ENCODE measurements at places on chromosomes 12 and 14.

DNA sequence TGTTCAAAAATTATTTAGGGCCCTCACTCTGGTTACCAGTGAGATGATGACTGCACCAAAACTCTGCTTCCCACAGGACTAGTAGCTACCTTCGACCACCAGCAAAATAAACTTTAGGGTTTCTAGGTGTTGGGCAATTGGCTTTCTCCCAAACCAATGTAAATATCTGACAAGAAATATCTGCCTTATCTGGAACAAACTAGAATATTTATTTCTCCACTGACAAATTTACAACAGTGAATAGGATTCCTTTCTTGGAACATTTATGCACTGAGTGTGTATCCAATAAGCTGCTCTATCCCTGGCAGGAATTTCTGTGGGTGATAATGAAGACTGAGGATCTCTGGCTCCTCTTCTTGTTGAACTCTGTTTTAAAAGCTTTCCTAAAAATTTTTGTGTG is 148.6 kb downstream of the SLC6A15 start:
- DNase-seq, result no peak

- DNase-seq, result no peak
Observed at GRCh38 chr12:42794806-42795205, 205.3 kb upstream of the PRICKLE1 start.

GRCh38 chr14:22370084-22370847 is 218.8 kb downstream of the DAD1 start:
- DNase-seq, result no peak

- DNase-seq, result peak; percentile 57
Observed at GRCh38 chr12:131132118-131132892, 178.6 kb downstream of the ADGRD1 start.

GRCh38 chr12:100567945-100568344 is 5.5 kb upstream of the GAS2L3 start:
- DNase-seq, result no peak

DNA sequence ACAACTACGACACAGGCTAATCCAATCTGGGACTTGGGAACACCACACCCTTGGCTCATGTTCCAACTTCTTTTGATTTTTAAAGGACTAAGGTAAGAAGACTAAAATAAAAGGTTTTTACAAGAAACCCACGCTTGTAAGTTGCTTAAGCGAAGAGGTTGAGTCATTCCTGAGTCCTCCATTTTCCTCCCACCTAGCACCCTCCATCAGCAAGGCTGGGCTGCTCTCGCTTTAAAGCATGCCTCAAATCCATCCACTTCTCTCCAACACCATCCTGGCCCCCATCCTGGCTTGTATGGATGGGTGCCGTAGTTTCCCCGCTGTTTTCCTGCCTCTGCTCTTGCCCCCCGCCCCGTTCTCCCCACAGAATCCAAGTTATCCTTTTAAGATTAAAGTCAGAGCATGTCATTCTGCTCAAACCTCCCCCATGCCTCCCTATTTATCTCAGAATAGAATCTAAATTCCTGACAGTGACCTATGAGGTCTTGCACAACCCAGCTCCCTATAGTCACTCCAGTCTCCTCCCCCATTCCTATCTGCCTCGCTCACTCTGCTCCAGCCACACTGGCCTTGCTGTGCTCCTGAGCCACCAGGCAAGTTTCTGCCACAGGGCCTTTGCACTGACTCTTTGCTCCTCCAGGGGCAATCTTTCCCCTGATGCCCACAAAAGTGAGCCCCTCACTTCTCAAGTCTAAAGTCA is 34.5 kb downstream of the SCARB1 start:
- DNase-seq, result no peak

DNA sequence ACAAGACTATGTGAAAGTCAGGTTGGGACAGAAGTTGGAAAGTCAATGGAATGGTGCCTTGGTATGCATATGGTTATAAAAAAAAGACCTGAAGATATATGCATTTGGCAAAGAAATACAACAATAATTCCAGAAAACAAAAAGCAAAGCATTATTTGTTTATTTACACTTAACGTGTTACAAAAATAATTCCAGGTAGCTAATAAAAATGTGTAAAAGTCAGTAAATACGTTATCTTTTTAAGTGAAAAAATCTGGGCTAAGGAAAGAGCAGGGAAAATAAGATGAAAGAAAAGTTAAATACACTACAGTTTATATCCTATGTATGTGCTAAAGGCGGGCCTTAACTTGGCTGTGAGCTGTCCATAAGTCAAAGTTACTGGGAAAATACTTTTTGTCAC is 266.3 kb downstream of the MED13L start:
- DNase-seq, result no peak

DNA sequence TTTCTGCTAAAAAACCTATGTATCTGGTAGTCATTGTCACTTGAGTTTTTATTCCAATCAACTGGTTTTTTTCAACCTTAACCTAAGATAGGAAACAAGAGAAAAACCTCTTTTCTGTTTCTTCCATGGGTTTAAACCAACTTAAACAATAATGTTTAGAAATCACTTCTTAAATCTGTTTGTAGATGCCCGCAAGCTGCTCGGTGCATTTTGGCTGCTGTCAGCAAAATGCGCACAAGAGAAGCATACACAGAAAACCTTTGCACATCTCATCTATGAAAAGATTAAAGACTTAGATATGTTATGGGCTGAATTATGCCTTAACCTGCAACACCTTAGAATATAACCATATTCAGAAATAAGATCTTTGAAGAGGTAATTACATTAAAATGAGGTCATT is 299.8 kb downstream of the ITPR2 start:
- DNase-seq, result no peak

DNA sequence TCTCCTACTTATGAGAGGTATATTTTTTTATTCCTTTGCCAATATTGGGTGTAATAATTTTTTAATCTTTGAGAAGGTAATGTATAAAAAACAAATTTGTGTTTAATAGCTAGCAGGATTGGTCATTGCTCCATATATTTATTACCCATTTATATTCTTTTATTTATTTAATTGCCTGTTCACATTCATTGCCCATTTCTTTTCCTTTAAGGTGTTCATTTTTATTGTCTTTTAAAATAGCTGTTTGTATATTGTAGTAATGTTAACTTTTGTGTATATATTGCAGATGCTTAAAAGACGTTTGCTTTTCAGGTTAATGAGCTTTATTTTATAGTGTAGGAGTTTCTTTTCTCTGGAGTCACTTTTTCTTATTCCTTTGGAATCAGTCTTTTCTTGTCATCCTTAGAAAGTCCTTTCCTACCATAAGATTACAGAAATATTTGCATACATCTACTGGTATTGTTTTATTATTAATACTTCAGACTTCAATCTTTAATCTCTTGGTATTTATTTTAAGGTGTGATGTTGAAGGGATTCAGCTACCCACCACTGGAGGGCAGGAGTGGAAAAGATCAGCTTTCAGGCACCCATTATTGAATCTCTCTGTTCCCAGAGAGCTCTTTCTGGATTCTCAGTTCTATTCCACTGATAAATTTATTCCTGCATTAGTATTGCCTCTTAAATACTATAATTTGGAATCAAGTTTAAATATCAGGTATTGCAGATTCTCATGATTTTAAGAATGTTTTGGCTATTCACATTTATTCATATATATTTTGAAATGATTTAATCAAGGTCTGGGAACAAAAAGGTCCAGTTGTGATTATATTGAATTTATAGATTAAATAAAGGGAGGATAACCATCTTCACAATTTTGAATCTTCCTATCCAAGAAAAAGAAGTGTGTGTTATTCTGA is 17.3 kb downstream of the PPM1A start:
- no peak for DNase-seq

- no peak for DNase-seq
Observed at GRCh38 chr14:89040080-89040459, 215.6 kb downstream of the TTC8 start.

- DNase-seq, result no peak
Observed at GRCh38 chr12:83015390-83016217, 328.9 kb downstream of the TMTC2 start.

- no peak for DNase-seq
Observed at GRCh38 chr14:51564986-51565604, 86.6 kb upstream of the FRMD6 start.

- DNase-seq, result peak; percentile 21
Observed at GRCh38 chr12:72491426-72491825, 219.3 kb downstream of the TRHDE start.

DNA sequence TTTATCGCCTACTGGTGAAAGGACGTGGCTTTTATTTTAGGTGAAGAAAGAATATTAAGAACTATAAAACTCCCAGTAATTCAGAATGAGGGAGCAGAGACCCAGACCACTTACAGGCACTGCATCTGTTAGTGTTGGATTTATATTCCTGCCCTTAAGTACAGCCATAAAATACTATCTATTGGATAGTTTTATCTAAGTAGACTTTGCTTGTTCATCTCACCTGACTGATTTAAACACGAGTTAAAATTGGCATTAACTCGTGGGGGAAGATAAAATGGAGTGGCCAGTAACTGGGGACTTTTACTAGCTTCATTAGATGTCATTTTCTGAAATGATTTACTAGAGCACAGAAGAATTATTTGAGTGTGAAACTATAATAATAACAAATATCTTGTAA is 1377.5 kb upstream of the TMEM132C start:
- DNase-seq, result no peak

DNA sequence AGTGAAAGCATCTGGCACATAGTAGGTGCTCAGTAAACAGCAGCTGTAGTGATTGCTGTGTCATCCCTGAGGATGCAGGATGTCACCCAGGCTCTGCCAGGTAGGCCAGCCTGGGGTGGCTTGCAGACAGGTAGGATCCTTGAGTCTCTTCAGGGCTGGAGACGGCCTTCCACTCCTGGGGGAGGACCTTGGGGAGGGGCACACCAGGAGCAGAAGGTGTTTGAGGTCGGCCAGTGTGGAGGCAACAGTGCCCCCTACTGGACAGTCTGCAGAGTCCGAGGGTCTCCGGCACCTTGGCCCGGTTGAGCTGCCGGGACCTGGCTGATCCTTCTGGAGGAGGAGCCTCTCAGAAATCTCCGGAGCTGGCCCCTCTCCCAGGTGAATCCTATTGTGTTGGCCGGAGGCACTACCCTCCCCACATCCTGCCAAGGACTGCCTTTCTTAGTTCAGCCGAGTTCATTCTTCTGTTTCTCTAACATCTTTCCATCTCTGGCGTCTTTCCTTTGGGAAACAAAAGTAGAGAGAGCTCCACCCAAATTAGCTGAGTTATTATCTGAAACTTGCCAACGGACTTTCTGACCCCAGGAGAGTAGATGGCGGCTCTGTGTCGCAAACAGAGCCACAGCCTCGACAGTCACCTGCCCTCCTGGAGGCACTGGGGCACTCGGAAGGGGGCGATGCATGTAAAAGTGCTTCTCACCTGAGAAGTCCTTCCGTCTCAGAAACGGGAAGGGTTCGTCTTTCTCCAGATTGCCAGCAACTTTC is 41.8 kb upstream of the CLMN start:
- peak; percentile 22 for DNase-seq

- DNase-seq, result no peak
Observed at GRCh38 chr12:12734054-12734453, 16.9 kb downstream of the CDKN1B start.

GRCh38 chr12:48813465-48814261 is 4.6 kb upstream of the CACNB3 start:
- no peak for DNase-seq

DNA sequence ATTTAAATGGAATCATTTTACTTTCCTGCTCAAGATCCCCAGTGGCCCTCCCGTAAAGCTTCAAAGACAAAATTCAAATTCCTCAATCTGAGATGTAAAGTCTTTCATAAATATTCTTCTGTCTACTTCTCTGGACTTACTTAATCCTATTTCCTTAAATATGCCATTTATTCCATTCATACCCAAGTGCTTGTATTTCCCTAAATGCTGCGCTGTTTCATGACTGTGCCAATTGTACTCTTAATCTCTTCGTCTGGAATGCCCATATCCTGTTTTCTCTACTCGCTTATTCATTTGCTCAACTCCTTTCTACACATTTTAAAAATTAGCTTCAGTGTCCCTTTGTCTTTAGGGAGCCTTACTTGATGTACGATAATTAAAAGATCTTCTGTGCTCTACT is 280.1 kb downstream of the CPNE8 start:
- DNase-seq, result no peak

GRCh38 chr12:78864403-78864869 is at the start of gene SYT1:
TSS of gene SYT1 (plus strand) at chr12:78864774.
- DNase-seq, result peak; percentile 83

DNA sequence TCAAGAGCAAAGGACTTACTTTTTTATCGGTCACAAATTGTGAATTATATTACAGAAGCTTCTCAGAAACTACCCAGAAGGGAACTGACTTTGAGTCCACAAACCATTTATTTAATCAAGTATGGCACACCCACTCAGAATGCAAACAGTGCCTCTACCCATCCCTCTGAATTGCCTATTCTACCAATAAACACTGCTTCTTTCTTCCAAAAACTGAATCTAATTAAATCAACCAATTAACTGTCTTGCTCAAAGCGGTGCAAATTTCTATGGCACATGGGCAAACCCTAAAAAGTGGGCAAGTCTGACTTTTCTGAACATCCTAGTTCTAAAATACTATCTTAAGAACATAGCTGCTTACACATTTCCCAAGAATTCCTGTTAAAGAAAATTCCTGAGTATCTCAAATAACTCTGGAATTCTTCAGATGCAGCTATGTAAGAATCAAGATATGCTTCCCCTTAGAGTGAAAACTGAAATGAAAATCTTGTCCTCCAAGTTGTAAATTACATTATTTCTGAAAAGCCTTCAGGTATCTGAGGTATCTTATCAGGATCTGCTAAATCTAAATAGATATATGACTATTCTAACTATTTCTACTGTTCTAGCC is 4.3 kb downstream of the SPTLC2 start:
- DNase-seq, result peak; percentile 65

- no peak for DNase-seq
Observed at GRCh38 chr14:42778984-42779383, 1172.3 kb downstream of the LRFN5 start.

- DNase-seq, result no peak
Observed at GRCh38 chr14:31702130-31702529, 140.9 kb downstream of the NUBPL start.

- DNase-seq, result no peak
Observed at GRCh38 chr14:79721399-79722084, 489.8 kb downstream of the DIO2 start.

DNA sequence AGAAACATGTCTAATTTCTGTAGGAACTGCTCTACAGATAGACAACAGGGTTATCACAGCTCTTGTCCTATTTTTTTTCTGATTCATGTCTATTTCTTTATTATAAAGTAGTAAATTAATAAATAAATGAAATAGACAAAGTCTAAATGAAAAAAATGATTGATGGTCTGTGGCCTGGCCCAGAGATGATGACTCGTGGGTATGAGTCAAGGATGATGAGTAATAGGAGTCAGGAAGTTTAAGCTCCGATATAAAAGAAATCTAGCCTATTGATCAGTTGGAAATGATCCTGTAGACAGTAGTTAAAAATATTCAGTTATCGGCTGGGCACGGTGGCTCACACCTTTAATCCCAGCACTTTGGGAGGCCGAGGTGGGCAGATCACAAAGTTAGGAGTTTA is 90.6 kb upstream of the RTL1 start:
- DNase-seq, result no peak

DNA sequence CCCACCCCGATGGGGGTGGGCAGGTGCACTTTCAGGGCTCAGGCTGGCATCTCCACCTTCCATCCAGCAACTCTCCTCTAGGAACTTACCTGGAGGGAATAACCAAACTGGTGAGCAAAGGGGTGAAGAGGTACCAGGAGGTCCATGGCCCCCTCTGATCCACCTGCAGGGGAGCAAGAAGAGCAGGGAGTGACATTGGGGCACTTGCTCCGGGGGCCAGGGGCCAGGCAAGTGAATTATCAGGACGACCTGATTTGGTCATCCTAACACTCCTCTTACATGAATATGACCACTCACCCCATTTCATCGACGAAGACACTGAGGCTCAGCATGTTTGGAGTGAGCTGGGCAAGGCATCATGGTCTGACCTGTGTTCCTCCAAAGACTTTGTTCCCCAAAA is 6.0 kb downstream of the DIO3 start:
- DNase-seq, result no peak
